ENCODE measurements at places on chromosomes 13 and 19.

DNA sequence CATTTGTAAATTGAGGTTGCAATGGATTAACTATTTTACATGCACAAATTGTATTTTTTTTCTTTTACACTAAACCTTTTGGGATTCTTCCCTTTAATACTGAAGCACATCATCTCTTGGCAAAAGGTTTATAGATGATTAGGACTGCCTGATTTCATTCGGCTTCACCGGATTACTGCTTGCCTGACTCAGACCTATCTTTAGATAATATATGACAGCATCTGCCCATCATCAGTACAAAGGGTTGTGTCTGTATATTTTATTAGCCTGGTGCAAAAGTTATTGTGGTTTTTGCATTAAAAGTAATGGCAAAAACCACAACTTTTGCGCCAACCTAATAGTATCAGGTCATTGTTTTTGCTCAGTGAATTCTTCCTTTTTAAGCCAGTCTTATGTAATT lies 316.2 kb upstream of the HTR2A start:
- no peak for DNase-seq

- no peak for DNase-seq
These were observed 53.9 kb downstream of the RBM26 start for GRCh38 chr13:79352107-79352506.

DNA sequence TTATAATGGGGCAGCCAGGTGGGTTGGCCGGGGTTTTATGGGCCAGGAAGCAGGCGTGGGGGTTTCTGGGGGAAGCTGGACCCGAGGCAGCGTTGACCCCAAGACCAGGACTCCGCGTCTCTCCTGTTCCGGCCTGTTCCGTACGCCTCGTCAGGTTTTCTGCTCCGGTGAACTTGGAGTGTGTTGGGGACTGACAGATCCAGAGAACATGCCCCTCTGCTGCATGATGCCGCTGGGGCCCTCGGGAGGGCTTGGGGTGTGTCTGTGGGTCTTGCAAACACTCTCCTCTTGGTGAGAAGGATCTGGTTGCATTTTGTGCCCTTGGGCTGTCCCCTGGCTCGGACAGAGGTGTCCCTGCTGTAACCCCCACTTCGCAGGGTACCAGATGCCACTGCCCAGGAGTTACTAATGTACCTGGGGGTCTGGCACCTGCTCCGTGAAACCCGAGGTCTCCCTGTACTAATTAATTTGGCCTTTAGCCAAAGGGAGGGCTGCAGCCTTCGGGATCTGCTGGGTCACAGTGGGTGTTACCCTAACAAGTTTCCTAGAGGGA lies 15.6 kb downstream of the KDM4B start:
- no peak for DNase-seq

DNA sequence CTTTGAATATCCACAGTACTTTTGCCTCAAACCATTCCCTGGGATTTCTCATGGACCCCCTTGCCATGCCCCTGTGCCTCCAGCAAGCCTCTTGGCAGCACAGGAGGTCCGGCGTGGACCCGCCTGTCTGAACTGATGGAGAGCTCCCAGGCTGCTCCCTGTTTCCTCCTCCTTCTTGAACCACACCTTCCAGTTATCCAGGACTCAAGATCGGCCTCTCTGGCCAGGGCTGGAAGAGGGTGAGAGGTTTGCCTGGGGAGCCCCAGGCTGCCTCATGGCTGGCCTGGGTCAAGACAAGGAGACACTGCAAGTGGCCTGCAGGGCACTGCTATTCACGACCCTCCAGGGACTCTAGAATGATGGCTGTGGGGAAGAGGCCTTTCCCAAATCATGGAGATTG lies 93.6 kb upstream of the WASF3 start:
- DNase-seq = no peak

- no peak for DNase-seq
These were observed 73.6 kb upstream of the SIAH3 start for GRCh38 chr13:45925151-45925550.

- no peak for DNase-seq
These were observed 7.8 kb downstream of the ZBTB7A start for GRCh38 chr19:4058693-4059452.

GRCh38 chr19:35357867-35358573 lies at the start of gene FFAR3:
Gene FFAR3, plus strand, starts transcription at chr19:35358460. Its CDS starts 431 bp downstream, at chr19:35358891.
- no peak for DNase-seq

DNA sequence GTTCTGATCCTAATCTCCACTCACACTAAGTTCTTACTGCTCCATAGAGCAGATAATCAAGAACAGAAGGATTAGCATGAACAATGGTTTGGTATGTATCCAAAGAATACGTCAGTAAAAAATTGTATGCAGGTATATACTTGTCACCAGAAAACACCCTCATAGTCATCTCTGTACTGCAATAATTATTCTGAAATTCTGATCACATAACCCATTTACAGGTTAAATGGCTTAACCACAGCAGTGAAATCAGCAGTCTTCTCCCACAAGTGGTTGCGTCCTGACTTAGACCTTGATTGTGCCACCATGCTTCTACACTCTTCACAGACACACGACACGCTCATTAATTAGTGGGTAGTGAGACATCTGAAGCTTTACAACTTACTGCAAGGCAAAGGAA lies 50.9 kb downstream of the LNX2 start:
- DNase-seq = no peak

DNA sequence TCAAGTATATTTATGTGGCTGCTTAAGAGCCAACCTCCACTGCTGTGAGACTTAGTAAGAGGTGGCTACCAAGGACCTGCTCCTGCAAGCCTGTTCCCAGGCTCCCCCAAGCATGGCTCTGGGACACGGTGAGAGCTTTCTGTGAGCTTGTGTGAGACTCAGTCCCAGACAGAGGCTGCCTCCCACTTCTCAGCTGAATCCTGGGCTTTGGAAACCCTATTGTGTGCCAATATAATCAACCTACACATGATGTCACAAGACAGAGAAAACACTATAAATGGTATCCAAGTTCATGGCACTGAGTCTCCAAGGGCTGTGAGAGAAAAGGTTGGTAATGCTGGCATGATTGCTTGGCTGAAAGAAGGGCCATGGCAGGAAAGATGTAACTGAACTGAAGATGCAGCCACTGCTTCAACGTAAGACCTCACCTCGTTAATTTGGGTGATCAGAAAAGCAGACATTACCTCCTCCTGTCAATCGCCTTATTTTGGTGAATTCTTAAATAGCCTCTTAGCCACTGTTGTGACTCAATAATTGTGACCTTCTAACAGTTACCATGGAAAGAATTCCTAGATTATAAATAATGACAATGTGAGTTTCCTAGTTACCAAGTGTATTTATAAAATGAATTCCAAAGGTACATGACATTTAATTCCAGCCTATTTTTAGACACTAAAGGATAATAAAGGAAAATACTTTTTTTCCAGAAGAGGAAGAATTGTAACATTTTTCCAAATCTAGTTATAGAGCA lies 332.0 kb downstream of the IRS2 start:
- no peak for DNase-seq

DNA sequence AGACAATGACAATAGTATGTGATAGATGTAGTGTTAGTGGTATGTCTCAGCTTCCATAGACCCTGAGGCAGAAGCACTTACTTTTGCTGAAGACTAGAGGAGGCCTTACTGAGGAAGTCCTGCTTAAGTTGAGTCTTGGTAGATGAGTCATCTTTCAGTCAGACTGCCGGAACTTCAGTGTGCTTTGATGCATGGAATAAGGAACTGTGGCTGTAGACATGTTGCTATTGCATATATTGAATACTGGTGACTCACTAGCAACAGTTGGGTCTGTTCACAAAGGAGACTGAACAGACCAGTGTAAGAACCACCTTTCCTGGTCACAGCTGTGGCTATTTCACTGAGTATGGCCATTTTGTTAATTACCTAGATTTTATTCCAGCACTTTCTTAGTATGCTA lies 1000.6 kb downstream of the OLFM4 start:
- DNase-seq = peak; percentile 95

DNA sequence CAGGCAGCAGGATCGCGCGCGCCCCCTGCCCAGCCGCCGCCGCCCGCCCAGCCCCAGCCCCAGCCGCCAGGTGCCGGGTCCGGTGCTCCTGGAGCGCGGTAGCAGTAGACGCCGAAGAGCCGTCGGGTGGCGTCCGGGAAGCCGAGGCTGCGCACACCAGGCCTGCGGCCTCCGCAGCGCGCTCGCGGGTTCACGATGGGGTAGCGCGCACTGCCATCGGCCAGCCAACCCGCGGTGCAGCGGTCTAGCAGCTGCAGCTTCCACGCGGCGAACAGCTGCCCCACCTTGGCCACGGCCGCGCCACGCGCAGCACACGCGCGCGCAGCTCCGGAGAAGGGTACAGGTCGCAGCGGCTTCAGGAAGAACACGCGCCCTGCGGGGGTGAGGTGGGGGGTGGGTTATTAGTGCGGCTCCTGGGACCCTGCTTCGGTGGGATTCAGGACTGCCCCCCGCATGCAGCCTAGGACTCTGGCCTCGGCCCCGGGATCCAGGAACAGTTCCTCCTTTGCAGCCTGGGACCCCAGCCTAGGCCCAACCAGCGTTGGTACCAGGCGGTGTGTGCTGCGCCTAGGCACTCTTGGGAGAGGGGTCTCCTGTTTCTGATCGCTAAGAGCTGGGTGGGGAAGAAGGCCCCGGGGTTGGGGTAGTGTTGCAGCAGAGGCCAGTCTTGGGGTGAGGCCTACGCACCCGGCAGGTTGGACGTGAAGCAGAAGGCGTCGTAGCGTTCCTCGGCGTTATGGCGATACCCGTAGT lies 15.1 kb downstream of the TM6SF2 start:
- DNase-seq = no peak

Data from ACHN (cell line).